ENCODE measurements at places on chromosomes 11 and 22. TPM values are rescaled to one million over a fixed set of nuclear protein-coding genes. Genes with fewer than 3 reads are reported as not detected.

The NOX4 gene
- polyA plus RNA-seq: 0.71 TPM

The MN1 gene
- 7.6 TPM for polyA plus RNA-seq

The FREY1 gene
- polyA plus RNA-seq: not detected

The MGAT3 gene
- polyA plus RNA-seq: 36.2 TPM

The GAB4 gene
- polyA plus RNA-seq: not detected

The VPREB1 gene
- not detected for polyA plus RNA-seq

The MYBPC3 gene
- polyA plus RNA-seq: not detected

The HORMAD2 gene
- polyA plus RNA-seq: 1.2 TPM

The CCDC15 gene
- 2.5 TPM for polyA plus RNA-seq

The ZW10 gene
- polyA plus RNA-seq: 21.5 TPM

The TRMU gene
- 88.3 TPM for polyA plus RNA-seq

The BEST1 gene
- 7.7 TPM for polyA plus RNA-seq

The SLC22A6 gene
- polyA plus RNA-seq: not detected

The FERMT3 gene
- 0.89 TPM for polyA plus RNA-seq

The MMP13 gene
- not detected for polyA plus RNA-seq

The CHRM4 gene
- 11.6 TPM for polyA plus RNA-seq

The SEC14L2 gene
- polyA plus RNA-seq: 2.7 TPM

The SAA2 gene
- not detected for polyA plus RNA-seq

The POU2F3 gene
- polyA plus RNA-seq: not detected

The ALDH3B2 gene
- not detected for polyA plus RNA-seq

The NPAS4 gene
- polyA plus RNA-seq: 10.6 TPM

The ROBO3 gene
- 25.3 TPM for polyA plus RNA-seq

The OR52A1 gene
- not detected for polyA plus RNA-seq

The IGF2 gene
- not detected for polyA plus RNA-seq

The KRTAP5-9 gene
- not detected for polyA plus RNA-seq

The RIC3 gene
- 103 TPM for polyA plus RNA-seq

The SCN4B gene
- polyA plus RNA-seq: 0.92 TPM

The GLYAT gene
- not detected for polyA plus RNA-seq

The SERHL2 gene
- 0.99 TPM for polyA plus RNA-seq
